ENCODE measurements at places on chromosomes 5 and 9.
A peak's percentile ranks its signal among the peaks of the same experiment; 100 is the strongest.

- no peak for DNase-seq
These were observed 26.3 kb upstream of the FBP1 start for GRCh38 chr9:94665613-94666012.

DNA sequence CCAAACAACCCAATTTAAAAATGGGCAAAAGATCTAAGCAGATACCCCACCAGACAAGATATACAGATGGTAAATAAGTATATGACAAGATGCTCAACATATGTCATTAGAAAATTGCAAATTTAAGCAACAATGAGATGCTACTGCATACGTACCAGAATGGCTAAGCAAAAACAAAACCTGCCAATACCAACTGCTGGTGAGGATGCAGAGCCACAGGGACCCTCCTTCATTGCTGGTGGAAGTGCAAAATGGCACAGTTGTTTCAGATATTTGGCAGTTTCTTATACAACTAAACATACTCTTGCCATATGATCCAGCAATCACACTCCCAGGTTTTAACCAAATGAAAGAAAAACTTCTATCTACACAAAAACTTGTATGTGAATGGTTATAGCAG is 178.9 kb downstream of the BARX1 start:
- DNase-seq, result no peak

DNA sequence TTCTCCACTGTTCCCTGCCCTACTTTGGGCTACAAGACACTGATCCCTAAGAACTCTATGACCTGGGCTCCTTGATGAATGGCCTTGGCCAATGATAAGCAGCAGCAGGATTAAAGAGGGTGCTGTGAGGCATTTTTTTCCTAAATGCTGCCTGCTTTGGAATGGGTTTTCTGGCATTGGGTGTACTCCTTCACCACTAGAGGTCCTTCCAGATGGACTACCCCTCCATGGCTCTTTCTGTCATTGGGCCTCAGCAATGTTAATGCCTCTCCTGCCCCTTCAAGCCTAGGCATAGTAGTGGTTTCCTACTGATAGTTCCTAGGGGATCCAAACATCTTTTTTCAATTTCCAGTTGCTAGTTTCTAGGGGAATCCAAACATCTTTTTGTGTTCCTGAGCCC is 319.3 kb upstream of the RPS23 start:
- peak; percentile 4 for DNase-seq

- peak; percentile 81 for DNase-seq
These were observed 593.7 kb upstream of the ACO1 start for GRCh38 chr9:31790720-31791119.

DNA sequence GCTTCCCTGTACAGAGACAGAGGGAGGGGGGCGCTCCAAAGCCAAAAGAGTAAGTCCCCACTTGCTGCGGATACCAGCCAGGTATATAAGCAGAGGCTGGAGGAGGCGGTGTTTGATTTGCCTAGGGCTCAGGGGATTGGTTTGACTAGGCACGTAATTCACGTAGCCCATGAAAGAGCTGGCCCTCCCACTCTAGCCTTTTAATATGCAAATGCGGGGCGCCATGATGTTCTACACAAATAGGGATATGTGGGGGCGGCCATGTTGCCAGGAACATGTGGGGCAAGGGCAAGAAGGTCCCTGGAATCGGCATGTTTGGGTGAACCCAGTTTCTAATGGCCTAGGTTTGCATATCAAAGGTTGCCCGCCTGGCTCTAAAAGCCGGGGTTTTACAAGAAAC is 3.3 kb upstream of the PRLR start:
- DNase-seq, result no peak

- no peak for DNase-seq
These were observed 107.6 kb downstream of the C9orf50 start for GRCh38 chr9:129513282-129513681.

DNA sequence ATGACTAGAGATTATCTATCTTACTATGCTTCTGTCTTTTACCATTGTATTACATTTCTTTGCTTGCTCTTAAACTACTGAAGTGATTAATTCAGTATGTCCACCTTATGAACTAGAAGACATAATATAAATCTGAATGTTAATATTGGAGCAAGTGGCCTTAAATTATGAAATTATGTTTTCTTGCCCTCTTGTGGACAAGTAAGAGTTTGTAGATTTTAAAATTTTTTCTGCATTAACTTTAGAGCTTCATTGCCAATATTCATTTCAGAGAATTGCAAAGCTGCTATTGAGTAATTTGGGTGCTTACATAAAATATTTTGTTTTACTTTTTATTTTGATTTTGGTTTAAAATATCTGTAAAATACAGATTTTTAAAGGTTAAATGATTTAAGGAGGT is 55.3 kb downstream of the RANBP17 start:
- DNase-seq, result no peak

DNA sequence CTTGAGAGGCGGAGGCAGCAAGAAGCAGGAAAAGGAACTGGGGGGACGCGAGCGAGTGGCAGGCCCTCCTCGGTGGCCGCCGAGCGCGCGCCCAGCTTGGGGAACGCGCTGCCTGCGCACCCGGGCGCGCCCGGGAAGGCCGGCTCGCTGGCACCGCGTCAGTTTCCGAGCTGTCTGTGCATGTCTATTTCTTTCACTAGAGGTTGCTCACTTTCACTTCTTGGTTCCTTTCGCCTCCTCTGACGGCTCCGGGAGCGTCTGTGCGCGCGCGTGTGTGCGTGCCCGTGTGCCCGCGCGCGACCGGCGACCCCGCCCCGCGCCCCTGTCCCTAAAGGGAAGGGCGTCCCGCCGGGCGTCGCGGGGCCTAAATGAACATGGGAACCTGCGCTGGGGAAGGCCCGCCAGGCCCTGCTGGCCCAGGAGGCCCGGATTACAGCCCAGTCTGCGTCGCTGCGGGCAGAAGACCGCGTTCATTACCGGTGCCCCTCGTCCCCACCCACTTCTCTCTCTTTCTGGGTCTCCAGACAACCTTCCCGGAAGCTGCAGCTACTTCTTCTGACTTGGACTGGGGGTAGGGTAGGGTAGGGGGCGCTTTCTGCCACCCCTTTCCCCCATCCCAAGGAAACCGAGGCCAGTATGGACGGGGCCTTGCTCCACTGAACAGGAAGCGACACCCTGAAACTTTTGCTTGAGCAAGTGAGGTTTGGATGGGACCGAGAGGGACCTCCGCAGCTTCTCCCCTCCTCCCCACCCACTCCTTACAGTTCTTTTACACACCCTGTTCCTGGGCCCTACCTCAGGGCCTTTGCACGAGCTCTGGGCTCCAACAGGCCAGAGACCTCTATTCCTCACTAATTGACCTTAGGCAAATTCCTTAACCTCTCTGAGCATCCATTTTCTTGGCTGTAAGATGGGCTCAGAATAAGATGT is 205.8 kb upstream of the IER5L start:
- peak; percentile 90 for DNase-seq

- no peak for DNase-seq
These were observed 250.4 kb downstream of the RFK start for GRCh38 chr9:76143834-76144233.

DNA sequence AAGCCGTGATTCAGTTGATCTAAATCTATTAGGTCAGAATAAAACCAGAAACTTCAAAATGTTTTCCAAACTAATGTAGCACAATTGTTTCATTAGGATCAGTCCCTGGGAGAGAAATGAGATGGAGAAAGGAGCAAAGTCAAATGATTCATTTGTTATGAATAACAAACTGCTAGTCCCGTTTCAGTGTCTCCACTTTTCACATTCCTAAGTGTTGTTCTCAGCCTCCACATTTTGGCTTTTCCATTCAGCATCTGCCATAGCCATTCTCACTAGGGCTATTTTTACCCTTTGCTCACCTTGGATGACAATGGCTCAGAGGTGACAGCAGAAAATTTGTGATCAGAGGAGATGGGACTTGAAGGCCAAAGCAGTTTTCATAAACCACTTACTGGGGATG is 314.1 kb upstream of the KIF2A start:
- DNase-seq, result peak; percentile 32

- no peak for DNase-seq
These were observed 351.2 kb downstream of the EBF1 start for GRCh38 chr5:158748522-158748921.

DNA sequence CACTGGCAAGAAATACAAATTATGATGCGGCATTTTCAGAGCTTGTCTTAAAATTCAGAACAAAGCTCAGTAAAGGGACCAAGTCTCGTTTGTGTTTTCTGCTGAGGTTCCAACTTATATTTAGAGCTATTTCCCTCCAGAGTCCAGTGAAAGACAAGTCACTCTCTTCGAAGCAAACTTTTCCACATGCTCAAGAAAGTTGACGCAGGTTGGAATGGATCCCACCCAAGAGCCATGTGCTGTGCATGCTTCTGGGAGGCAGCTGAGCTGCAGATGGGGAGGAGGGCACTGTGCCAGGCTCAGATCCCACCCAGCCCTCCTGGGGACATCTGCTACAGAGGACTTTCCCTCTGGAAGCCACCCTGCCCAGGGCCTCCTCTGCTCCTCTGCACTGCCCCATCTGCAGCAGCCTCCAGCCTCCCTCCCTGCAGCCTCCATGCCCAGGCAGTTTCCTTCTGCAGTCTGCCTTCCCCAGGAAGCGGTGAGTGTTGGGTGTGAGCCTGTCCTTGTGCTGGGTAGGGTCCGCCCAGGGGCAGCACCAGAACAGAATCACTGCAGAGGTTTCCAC is 75.3 kb downstream of the COL23A1 start:
- no peak for DNase-seq

DNA sequence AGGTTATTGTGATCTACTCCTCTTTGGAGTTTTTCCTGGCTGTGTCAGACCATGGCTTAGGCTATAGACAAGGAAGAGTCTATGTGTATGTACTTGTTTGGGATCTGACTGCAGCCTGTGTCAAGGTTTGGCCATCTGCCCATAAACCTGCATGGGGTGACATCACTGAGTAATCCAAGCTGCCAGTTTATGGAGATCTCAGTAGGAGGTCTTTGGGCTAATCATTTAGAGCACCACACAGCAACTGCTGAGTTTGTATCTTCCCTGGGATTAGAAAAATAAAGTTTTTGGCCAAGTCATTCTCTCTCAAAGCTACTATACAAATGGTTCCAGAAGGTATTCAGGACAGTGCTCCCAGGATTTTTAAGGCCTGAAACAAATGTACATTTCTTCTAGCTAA is 65.5 kb upstream of the HSPB3 start:
- DNase-seq, result peak; percentile 98

- no peak for DNase-seq
These were observed 3.9 kb upstream of the FBP1 start for GRCh38 chr9:94643176-94643575.

GRCh38 chr9:72315510-72316311 is 49.3 kb downstream of the ZFAND5 start:
- peak; percentile 64 for DNase-seq

DNA sequence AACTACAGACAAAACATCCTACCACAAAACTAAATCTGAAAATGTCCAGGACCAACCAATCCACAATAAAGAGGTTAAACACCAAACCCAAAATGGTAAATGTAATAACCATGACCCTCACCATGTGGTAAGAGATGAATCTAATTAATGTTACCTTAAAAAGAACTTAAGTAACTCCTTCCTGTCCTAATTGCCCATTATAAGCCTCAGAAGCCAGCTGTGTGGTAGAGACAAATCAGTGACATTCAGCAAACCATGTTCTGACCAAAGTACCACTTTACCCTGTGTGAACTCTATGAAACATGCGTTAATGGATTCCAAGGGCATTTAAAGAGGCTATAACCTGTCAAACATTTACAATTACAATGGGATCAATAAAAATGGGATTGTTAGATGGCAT is 25.0 kb downstream of the LPAR1 start:
- no peak for DNase-seq

DNA sequence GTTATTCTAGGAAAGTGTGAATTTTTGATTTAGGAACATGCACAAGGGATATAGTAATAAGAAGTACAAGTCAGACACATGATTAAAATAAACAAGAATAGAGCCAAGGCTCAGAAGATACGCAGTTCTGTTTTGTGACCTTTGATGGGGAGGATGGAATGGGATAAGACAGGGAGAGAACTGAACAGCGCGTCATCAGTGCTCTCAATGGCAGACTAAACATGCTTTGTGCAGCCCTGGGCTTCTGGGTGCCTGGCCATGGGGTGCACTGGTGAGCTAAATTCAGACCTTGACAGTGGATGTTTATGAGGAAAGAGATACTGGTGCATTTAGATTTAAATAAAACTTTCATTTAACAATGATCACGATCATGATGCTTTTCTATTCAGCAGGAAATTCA is 309.7 kb downstream of the ARHGEF28 start:
- DNase-seq, result no peak

DNA sequence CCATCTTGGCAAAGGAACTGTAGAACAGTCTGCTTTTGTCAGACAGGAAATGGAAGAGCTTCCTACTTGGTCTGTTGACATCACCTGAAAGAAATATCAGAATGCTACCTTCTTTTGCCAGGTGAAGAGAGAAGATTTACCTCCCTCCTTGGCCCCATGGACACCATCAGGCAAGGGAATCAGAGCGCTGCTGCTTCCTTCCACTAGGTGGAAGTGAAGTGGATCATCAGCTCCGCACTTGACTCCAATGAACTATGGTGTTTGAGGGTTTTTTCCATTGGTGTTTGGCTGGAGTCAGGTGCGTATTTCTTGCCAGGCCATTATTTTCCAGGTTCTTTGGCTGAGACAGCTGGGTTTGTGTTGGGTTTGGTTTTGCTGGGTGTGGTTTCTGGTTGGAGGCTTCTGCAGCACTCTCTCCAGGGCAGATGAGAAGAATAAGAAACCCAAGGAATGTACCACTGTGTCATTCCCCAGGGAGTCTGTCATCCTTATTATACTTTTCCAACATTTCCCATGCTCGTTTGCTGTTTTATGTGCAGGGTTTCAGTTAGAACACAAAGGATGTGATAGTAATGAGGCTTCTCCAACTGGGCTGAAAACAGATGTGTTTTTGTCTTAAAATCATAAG is 12.4 kb downstream of the SPATA31E1 start:
- no peak for DNase-seq

GRCh38 chr5:72179816-72180440 is 72.7 kb downstream of the MAP1B start:
- peak; percentile 30 for DNase-seq

DNA sequence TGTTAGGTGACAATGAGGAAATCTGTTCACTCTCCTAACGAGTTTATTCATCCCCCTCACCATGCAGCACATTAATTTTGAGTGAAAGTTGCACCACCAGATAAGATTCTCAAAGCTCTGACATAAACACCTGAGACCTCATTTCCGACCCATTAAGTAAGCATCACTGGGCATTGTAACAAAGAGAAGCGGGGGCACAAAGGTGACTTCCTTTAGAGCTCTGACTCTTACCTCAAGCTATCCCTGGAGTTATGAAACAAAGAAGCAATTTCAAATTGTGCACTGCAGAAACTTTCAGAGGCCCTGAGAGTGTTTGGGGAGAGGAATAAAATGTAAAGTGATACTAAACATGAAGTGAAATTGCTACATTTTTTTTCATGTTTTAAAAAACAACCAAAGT is 29.5 kb downstream of the C5orf15 start:
- DNase-seq, result no peak

GRCh38 chr5:147901599-147902039 is 4.7 kb downstream of the C5orf46 start:
- no peak for DNase-seq
